ENCODE measurements at places on chromosomes 13 and 19.

DNA sequence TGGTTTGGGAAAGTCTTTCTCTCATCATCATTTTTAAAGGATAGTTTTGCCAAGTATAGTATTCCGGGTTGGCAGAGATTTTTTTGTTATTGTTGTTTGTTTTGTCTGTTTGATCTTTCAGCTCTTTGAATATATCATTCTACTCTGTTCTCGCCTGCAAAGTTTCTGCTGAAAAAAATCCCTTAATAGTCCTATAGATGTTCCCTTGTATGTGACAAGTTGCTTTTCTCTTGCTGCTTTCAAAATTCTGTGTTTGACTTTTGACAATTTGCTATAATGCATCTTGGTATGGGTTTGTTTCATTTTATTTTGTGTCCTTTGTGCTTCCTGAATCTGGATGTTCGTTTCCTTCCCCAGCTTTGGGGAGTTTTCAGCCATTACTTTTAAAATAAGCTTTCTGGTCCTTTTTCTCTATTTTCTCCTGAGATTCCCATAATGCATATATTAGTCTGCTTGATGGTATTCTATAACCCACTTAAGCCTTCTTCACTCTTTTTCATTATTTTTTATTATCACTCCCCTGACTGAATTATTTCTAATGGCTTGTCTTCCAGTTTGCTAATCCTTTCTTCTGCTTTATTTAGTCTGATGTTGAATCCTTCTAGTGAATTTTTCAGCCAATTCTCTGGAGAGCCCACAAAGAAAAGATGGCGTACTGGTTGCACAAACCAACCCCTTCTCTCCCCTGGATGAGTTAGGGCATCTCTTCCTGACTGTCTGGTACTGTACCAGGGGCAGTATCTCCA, 14.6 kb downstream of the ZNF569 start:
- DNase-seq: no peak

DNA sequence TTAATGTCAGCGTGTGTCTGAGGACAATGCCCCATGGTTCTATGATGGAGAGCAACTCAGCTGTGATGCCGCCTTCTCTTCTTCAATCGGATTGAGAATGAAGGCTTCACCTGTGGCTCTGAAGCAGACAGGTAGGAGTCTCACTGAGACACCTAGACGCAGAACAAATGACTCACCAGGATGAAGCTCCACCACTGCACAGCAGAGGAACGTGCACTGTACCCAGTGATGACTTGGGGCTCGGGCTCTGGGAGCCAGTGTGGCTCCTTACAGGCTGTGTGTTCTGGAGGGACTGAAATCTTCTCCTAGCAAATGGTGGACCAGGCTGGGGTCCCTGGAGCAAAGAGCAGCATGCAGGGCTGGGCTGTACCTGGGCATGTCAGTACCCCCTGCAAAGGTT, 44.0 kb downstream of the CCDC70 start:
- no peak for DNase-seq

DNA sequence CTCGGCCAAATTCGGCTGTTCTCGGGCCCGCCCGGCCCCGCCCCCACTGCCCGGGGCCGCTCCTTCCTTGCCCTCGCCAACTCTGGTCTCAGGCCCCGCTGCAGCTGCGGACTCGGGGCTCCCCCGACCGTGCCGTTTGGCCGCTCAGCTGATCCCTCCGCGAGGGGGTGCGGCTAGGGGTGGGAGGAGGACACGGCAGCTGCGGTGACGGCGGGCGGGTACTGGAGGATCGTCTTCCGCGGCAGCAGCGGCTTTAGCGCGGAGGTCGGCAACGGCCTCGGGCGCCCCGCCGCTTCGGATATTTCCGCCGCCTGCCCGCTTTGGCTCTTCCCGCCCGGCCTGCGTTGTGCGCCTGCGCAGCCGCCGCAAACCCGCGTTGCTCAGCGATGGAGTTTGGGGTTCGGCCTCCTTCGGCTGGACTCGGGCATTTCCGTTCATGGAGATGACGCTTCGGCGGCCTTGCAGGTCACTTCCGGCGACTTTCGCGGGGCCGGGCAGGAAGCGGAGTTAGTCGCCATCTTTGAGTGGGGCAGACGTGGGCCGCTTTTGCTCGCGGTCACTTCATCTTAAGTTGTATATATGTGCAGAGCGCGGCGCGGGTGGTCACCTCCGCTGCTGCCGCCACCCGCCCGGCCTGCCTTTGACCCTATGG, 338 bp upstream of the UBE2M start:
- DNase-seq: peak; percentile 99

GRCh38 chr13:80830431-80830830, 489.5 kb upstream of the SPRY2 start:
- DNase-seq: no peak

DNA sequence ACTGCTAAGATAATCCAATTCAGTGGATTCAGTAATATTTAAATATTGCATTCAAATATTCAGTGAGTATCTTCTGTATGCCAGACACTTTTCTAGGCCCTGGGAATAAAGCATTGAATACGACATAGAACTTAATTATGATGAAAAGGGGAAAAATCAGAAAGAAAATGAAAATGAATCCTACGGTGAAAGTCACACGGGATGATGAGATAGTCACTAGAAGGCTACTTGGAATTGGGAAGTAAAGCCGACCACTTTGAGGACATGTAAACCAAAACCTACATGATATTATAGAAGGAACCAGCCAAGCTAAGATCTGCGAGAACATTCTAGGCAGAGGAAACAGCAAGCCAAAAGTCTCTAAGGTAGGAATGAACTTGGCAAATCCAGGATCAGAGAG, 10.1 kb downstream of the DPY19L3 start:
- no peak for DNase-seq

DNA sequence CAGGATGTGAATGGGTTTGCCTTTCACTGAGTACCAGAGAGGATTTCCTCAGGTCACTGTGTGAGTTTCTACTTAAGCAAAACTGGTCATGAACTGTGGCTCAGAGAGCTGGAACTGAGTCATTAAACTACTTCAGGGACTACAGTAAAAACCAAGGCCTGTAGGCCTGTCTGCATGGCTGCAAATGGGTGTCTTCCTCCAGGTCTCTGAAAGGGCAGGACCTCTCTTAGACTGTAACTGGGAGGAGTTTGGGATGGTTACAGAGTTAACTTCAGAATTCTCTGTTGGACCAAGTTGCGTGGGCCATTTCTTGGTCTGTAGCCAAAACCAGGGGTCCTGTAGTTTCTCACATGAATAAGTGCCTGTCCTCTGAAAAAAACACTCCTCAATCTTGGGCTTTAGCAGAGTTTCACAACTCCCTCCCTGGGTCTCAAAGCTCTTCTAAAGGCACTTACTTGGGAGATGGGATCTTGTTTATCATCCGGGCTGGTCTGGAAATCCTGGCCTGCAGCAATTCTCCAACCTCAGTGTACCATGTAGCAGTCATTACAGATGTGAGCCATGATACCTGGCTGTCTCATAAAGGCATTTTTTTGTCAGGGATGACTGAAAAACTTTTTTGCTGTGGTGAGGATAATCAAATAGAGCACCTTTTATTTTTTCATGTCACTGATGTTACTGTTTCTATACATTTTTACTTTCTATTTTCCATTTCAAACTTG, 19.7 kb downstream of the ZNF714 start:
- DNase-seq: no peak

DNA sequence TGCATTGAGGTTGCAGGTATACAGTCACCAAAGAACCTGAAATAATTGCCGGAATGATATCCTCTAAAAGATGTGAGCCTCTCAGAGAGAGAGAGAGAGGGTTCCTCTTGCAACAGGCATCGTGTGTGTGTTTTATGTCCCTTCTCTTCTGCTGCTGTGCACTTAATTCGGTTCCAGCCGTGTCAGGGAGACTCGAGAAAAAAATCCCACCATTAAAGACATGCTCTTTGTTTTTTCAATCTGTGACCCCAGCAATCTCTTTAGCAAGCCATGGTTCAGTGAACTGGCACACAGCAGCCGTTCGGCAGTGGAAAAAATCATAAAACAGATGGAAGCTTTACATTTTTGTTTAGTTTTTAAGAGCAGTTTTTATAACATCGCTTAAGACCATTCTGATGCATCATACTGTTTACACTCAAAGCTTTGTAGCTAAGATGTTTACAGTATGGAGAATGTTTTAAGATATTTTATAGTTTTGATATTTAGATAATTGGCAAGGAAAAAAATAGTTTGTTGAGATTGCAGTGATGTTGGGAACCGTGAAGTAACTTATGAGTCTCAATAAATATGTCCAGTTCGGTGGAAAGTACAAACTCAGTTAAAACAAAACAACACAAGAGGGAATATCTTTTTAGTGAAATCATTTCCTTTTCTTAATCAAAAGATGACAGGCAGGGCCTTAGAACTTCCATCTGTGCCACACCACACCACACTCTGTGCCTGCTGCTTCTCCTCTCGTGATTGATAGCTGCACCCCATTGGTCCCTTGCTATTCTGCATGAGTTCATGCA, 31.2 kb upstream of the ZNF536 start:
- DNase-seq: no peak

- DNase-seq: no peak
These were observed 2.3 kb downstream of the OR7C2 start for GRCh38 chr19:14943601-14944000.

- DNase-seq: no peak
These were observed 3.8 kb upstream of the CCDC97 start for GRCh38 chr19:41305927-41306793.

DNA sequence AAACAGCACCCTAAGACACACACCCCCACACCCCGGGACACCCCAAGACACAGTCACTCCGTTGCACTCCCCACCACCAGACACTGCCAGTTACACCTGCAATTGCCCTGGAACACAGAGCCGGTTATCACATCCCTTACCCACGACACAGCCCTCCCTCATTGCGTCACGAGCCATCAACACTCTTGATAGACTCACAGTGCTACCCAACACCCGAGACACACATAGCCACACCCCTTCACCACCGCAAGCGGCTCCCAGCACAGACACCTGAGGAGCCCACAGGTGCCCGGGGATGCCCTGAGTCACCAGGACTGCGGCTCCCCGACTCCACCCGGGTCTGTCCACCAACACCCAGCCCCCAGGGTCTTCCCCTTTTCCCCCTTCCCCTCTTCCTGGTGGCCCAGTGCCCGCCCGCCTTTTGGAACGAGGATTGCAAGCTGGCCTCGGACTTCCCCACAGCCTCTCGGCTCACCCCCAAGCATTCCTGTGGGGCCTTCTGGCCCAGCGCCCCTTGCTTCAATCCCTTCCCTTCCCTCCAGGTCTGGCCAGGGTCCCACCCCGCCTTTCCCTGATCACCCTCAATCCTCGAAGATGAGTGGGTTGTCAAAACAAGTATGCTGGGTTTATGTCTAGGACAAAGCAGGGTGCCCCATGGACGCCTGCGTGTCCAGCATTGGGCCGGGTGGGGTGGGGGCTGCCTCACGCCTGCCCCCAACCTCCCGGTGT, 1.7 kb upstream of the PTGER1 start:
- DNase-seq: no peak

GRCh38 chr19:51135004-51135403, 7.1 kb upstream of the SIGLEC7 start:
- DNase-seq: no peak

DNA sequence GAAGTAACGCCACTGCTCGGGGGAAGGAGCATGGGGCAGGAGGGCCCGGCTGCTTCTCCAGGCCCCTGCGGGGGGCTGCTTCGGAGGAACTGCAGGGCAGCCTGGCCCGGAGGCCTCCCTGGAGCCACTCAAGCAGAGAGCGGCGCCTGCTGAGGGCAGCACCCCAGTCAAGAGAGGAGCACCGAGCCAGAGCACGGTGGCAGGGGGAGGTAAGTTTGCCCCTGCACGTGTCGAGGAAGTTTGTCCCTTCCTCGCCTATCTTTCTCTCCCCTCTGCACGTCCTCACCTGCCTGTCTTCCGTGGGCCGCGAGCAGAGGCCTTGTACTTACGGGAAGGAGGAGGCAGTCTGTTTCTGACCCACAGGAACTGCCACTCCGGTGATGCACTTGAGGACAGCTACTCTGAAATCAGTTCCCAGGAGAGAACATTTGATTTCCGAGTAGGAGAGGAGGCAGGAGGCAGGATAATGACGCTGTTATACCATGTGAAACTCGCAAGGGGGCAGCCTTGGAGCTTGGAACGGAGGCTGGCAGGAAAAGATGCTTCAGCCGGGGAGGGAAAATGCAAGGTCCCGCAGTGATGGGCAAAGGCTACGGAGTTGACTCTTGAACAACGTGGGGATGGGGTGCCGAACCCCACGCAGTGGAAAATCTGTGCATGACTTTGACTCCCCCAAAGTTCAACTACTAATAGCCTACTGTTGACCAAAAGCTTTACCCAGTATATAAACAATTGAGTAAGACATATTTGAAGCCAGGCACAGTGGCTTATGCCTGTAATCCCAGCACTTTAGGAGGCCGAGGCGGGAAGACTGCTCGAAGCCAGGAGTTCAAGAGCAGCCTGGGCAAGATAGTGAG, 5.0 kb downstream of the FFAR1 start:
- DNase-seq: peak; percentile 94

- DNase-seq: peak; percentile 64
These were observed 78.9 kb downstream of the TEX26 start for GRCh38 chr13:31011193-31011860.

DNA sequence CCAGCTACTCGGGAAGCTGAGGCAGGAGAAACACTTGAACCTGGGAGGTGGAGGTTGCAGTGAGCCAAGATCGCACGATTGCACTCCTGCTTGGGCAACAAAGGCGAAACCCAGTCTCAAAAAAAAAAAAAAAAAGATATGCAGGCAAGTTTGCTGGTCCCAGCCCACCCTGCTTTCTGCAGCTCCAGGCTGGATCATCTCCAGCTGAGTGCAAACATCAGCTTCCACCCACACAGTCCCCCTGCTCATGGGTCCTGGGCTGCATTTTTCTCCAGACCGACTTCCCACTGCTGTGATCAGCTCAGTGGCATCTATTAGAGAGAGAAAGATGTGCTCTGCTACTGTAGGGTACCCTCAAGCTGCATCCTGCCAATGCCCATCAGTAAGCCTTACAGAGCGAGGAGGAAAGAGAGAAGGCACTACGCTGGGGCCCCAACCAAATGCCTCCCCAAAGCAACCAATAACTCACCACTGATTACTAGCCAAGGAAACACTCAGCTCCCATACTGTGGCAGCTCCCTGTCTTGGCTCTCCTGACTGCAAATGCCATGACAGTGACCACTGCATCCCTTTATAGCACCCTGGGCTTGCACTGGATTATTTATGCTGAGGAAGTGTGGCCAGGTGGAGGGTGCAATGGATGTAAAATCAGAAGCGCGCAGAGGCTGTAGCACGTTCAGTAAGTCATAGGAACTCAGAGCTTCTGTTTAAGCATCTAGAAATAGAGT, 170.9 kb upstream of the ZNF507 start:
- no peak for DNase-seq

- no peak for DNase-seq
These were observed 55.5 kb downstream of the BRCA2 start for GRCh38 chr13:32370805-32371204.

DNA sequence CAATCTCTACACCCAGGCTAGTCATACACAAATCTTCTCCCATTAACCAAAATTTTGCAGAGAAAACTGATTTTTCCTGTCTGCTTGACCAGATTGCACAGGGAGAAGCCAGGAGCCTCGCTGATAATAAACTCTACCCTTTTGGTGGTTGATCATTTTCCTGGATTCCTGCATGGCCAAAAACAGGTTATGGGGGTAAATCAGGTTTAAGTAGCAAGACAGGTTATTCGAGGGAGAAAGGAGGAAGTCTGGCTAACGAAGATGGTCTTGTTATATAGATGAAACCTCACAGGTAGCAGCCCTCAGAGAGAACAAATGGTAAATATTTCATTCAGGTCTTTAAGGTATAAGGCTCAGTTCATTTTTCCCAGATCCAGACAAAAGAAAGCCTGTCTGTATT, 16.0 kb upstream of the CEACAM6 start:
- no peak for DNase-seq

Measured in GM23338 (cell line).